ENCODE measurements at places on chromosomes 1 and 21.

GRCh38 chr1:28417441-28417922 is 47.9 kb downstream of the PHACTR4 start:
- peak overlapping the region; percentile 14 for H3K27ac ChIP-seq
- no peaks in the 10 kb centered on the region for H3K36me3 ChIP-seq
- no peaks in the 10 kb centered on the region for H3K27me3 ChIP-seq
- peaks cover 10% of the 10 kb centered on the region for H3K4me1 ChIP-seq
- H3K4me3 ChIP-seq, result no peak overlapping the region

GRCh38 chr1:16433030-16433429 is 4.2 kb downstream of the SPATA21 start:
- H3K4me1 ChIP-seq, result peaks cover 2% of the 10 kb centered on the region
- no peak for DNase-seq
- no peak overlapping the region for H3K4me3 ChIP-seq

GRCh38 chr1:178371933-178372388 is 124.8 kb downstream of the CLEC20A start:
- peaks cover 2% of the 10 kb centered on the region for H3K4me1 ChIP-seq
- peaks cover 2% of the 10 kb centered on the region for H3K36me3 ChIP-seq
- H3K4me3 ChIP-seq, result no peak overlapping the region

DNA sequence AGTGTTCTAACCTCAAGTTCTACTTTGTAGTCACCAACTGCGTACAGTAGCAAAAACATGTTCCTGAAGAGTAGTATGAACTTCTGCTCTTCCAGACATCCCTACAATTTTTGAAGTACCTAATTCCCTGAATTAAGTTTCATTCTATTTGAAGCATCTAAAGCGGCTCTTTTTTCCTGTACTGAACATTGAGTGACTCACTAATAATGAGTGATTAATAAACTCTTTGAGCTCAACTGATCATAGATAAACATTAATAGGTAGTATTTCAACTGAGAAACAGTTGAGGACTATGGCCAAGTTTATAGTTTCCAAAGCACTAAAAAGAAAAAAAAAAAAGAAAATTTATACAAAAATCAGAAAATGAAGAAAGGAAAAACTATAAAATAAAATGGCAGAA is 683.1 kb downstream of the LTN1 start:
- H3K27ac ChIP-seq, result no peak overlapping the region
- H3K4me3 ChIP-seq, result no peak overlapping the region
- H3K27me3 ChIP-seq, result no peaks in the 10 kb centered on the region
- H3K36me3 ChIP-seq, result no peaks in the 10 kb centered on the region
- H3K4me1 ChIP-seq, result no peaks in the 10 kb centered on the region

DNA sequence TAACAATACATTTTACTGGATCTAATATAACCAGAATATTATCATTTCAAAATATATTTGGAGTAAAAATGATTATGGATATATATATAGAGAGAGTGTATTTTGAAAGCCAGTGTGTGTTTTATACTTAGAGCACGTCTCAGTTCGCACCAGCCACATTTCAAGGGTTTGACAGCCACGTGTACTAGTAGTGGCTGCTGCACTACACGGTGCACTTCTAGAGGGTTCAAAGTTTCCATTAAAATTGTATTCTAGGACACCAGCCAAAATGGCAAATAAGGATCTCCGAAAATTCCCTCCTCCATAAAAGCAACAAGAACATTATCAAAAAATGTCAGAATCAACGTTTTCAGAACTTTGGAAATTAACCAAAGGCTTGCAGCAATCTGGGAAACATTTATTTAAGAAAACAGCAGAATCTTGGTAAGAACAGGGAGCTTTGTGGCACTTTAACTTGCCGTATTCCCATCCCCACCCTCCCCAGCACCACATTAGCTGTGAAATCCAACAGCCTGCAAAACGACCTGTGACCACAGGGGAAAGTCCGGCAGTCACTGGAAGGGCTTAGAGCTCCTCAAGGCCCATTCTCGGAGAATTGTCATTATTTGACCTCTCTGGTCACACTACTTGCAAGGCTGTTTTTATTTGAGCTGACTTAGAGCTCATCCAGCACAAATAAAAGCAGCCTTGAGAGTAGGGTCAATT is 33.5 kb upstream of the MRPS6 start:
- no peaks in the 10 kb centered on the region for H3K4me1 ChIP-seq
- H3K27ac ChIP-seq, result no peak overlapping the region
- no peak for DNase-seq

GRCh38 chr1:182599339-182599738 is 4.8 kb downstream of the RGS16 start:
- H3K4me3 ChIP-seq, result no peak overlapping the region
- H3K36me3 ChIP-seq, result peaks cover 2% of the 10 kb centered on the region
- H3K4me1 ChIP-seq, result peaks cover 13% of the 10 kb centered on the region

GRCh38 chr1:38266197-38266520 is 219.6 kb upstream of the POU3F1 start:
- no peak overlapping the region for H3K4me3 ChIP-seq
- no peaks in the 10 kb centered on the region for H3K4me1 ChIP-seq
- DNase-seq, result no peak
- no peaks in the 10 kb centered on the region for H3K36me3 ChIP-seq
- no peak overlapping the region for H3K27ac ChIP-seq
- peaks cover 68% of the 10 kb centered on the region for H3K27me3 ChIP-seq

DNA sequence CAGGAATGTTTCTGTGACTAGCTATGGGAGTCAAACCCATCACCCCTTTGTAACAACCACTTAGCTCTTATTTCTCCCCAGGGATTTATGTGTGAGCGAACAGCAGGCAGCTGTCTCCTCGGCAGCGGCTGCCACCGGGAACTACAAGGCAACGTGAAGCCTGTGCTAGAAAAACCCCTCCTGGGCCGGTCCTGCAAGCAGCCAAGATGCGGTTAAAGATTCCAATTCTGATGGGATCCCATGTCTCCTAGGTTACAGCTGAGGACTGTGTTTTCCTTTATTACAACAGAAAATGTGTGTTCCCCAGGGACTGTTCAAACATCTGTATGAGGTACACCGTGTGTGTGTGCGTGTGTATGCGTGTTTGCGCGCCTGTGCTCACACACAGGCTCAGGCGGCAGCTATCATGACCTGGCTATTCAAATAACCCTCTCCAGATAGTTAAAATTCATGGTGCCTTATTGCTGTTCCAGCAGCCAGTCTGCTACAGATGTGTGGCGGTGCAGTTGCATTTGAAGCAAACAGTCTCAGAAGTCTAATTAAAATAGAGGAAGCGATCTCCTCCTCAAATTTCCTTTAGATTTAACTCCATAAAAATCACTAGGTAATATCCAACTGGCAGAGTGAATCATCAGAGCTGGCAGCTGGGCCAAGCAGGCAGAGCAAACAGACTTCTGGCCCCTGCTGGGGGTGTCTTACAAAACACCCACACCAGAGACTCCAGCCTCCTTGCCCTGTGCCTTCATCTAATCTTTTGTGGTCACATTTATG is 68.0 kb downstream of the LMX1A start:
- no peaks in the 10 kb centered on the region for H3K4me1 ChIP-seq
- H3K36me3 ChIP-seq, result no peaks in the 10 kb centered on the region
- no peak for DNase-seq
- peaks cover 61% of the 10 kb centered on the region for H3K27me3 ChIP-seq

DNA sequence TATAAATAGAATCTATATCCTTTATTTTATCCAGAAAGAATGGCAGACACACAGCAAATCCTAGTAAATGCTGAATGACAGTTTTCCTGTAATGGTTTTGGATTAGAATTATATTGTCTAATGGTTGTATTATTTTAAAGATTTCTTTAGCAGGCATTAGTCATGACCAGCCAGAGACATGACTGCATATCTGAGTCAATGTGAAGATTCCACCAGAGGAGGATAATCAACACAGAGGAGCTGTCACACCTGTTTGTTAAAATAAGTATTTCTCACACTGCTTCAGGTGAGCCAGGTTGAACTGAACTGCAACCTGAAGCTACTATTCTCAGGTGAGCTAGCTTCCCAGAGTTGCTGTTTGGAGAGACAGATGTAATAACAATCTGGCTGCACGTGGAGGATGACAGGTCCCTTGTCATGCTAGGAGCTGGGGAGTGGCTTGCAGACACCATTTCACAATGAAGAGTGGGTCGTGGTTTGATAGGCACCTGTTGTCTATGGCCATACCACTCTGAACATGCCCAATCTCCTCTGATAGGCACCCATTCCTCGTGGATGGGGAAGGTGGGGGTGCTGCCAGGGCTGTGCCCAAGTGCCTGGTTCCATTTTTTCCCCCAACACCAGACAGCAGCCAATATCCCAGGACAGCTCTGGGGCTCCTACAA is 94.3 kb downstream of the KCNJ6 start:
- H3K4me3 ChIP-seq, result no peak overlapping the region
- H3K27ac ChIP-seq, result no peak overlapping the region
- no peaks in the 10 kb centered on the region for H3K4me1 ChIP-seq

DNA sequence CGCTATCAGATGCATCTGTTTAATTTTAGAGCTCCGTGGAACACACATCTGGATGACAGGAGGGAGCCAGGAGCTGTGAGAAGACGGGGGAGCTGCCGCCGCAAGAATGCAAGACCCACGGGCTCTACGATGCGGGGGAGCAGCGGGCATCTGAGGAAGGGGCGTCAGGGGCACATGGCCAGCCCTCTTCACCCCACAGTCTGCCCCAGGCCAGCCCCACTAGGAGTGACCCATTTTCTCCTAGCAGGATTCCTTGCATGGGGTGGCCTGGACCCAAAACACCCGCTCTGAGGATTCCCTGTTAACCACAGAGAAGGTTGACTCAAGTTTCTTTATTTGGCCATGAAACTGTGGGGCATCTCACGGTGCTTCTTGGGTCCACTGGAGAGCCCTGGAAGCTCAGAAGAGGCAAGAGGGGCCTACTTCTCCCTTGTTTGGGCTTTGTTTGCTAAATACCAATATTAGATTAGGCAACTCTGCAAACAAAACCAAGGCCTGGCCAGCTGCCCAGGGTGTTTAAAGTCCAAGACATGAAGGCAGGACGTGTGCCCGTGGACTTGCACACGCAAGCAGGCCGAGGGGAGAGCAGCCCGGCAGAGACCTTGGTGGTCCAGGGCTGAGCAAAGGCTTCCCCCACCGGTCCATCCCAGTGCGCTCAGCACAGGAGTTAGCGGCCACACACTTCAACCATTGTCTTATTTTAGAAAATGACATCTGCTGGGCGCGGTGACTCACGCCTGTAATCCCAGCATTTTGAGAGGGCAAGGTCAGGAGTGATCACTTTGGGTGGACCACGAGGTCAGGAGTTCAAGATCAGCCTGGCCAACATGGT is 89.8 kb downstream of the DHRS3 start:
- H3K4me3 ChIP-seq, result no peak overlapping the region
- no peak for DNase-seq
- H3K36me3 ChIP-seq, result no peaks in the 10 kb centered on the region
- H3K27me3 ChIP-seq, result no peaks in the 10 kb centered on the region
- H3K27ac ChIP-seq, result peak overlapping the region; percentile 45

DNA sequence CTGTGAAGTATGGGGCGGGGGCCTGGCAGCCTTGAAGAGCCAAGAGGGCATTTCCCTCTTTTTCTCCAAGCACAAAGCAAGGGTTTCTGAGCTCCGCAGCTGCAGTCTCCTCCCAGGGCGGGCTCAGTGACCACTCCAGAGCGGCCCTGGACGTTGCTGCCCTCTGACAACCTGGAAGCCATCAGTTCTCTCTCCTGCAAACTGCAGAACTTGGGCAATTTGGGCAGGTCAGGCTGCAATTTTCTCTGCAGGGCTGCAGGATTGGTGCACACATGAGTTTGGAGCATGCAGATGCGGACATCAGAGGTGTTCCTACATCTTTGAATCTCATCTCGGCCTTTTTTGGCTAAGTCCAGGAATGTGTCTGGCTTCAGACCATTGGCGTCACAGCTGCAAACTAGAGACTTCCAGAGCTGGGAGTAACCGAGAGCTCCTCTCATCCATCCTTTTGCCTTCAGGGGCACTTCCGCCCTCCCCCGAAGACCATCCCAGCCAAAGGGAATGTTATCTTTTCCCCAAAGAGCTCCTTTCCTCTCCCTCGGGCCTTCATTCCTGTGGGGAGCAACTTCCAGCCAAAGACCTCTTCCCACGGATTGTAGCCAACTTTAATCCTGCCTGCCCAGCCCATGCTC is 139.6 kb upstream of the WNT4 start:
- no peak for DNase-seq
- peaks cover 46% of the 10 kb centered on the region for H3K27me3 ChIP-seq
- no peak overlapping the region for H3K27ac ChIP-seq
- peaks cover 3% of the 10 kb centered on the region for H3K36me3 ChIP-seq

- H3K4me3 ChIP-seq, result no peak overlapping the region
- DNase-seq, result no peak
- H3K27me3 ChIP-seq, result no peaks in the 10 kb centered on the region
- no peak overlapping the region for H3K27ac ChIP-seq
These were observed 18.4 kb upstream of the UQCRHL start for GRCh38 chr1:15825800-15826199.

- H3K27ac ChIP-seq, result no peak overlapping the region
- H3K4me1 ChIP-seq, result no peaks in the 10 kb centered on the region
- no peak overlapping the region for H3K4me3 ChIP-seq
- no peak for DNase-seq
- H3K36me3 ChIP-seq, result no peaks in the 10 kb centered on the region
These were observed 34.7 kb downstream of the USH2A start for GRCh38 chr1:216388558-216388957.

GRCh38 chr1:200892546-200892945 is 2.2 kb upstream of the INAVA start:
- no peak for DNase-seq
- peaks cover 29% of the 10 kb centered on the region for H3K4me1 ChIP-seq
- H3K27ac ChIP-seq, result no peak overlapping the region
- peak overlapping the region; percentile 86 for H3K4me3 ChIP-seq

GRCh38 chr1:58927722-58928085 is 143.9 kb upstream of the JUN start:
- no peak overlapping the region for H3K27ac ChIP-seq
- no peak overlapping the region for H3K4me3 ChIP-seq
- peaks cover 28% of the 10 kb centered on the region for H3K27me3 ChIP-seq
- H3K4me1 ChIP-seq, result peaks cover 30% of the 10 kb centered on the region

- no peaks in the 10 kb centered on the region for H3K36me3 ChIP-seq
- no peak for DNase-seq
- peaks cover 19% of the 10 kb centered on the region for H3K27me3 ChIP-seq
- no peak overlapping the region for H3K27ac ChIP-seq
- no peak overlapping the region for H3K4me3 ChIP-seq
These were observed 88.6 kb downstream of the TGFB2 start for GRCh38 chr1:218433744-218434143.
